ENCODE measurements at places on chromosomes 12 and 14.

DNA sequence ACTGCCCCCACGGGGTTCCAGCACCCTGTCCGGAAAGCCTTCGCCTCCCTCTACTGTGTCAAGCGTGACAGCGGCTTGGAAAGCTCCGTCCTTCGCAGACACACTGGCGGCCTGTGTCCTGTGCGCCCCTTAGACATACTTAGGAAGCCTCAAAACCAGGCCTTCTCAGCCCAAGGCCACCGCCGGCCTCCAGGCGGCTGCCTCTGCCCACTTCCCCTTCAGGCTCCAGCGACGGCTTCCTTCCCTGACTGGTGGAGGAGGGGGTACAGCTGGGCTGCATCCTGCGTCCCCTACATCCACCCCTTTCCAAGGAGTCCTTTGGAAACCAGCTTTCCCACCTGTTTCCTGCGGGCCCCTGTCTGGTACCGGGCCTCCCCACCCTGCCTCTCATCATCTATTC lies 2.5 kb upstream of the CACNA2D4 start:
- DNase-seq = no peak

- no peak for DNase-seq
Observed at GRCh38 chr12:29110506-29111442, 38.3 kb upstream of the FAR2 start.

DNA sequence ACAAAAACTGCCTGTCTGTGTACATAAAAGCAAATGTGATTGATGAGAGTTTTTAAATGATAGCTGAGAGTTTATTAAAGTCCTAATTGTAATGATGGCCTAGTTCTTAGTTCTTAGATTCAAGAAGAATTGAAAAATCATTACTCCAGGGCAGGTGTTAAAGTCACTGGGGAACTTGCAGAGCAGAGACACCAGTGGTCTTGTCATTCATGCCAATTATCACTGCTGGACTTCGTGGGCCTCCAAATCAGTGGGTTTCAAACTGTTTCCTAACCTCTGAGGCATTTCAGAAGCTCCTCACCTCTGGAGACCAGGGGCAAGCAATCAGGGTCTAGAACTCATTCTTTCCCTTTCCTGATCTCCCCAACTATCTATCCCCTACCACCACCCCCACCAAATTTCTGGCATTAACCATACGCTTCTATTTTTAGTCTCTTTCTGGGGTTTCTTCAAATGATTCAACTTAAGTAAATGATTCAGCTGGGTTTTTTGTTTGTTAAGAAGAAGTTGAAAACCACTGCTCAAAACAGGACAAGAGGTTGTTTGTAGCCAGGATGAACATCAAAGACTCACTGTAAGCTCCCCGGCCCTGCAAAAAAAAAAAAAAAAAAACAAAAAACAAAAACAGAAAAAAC lies 80.1 kb downstream of the CEP83 start:
- no peak for DNase-seq

DNA sequence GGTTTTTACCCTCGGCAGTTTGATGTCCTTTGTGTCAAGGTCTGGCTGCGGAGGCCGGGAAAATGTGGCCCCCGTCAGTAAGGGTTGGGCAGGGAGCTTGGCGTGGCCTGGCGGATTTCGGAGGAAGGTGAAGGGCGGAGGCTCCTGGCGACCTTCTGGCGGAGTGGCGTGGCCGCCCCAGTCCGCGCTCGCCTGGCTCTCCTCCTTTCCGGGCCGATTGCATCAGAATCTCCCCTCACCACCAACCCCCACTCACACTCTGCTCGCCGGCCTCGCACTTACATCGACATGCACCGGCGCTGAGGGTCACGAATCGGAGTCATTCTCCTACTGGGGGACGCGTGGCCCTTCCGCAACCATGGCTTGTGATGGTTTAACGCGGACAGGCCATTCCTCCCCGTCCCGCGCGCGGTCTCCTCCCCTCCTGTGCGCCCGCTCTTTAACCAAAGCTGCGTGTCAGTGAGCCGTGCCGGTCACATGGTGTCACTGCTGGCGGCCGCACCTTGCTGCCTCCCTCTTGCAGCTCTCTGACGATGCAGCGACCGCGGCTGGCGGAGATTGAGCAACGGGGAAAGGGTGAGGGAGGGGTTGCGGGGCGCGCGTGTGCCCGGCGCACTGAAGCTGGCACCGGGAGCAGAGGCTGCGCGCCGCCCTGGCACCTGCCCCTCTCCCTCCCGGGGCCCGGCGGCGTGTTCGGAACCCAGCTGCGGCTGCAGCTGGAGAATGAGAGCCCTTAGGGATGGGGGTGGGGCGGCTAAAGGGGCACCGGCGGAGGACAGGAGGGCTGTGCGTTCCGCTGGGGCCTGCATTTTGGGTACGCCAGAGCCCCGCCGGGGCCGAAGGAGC lies at the start of gene SLC38A1:
Gene SLC38A1 (minus strand): TSS at position 461 of the 846 bp plus-strand sequence. CDS start 29,243 bp downstream, outside the sequence.
- DNase-seq = peak; percentile 86

DNA sequence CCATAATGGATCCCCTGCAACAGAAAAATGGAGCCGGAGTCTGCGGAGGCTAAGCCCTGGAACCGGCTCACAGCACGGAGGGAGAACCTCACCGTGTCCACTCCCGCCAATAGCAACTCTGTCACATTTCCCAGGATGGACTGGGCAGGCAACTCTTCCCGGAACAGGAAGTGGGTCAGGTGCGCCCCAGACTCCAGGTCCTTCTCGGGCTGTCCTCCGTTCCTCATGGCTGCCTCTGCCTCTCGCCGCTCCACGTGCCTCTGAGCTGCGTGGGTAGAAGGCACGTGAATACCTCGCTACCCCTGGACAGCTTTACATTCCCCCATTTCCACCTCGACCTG lies 2.2 kb downstream of the CYP27B1 start:
- no peak for DNase-seq

DNA sequence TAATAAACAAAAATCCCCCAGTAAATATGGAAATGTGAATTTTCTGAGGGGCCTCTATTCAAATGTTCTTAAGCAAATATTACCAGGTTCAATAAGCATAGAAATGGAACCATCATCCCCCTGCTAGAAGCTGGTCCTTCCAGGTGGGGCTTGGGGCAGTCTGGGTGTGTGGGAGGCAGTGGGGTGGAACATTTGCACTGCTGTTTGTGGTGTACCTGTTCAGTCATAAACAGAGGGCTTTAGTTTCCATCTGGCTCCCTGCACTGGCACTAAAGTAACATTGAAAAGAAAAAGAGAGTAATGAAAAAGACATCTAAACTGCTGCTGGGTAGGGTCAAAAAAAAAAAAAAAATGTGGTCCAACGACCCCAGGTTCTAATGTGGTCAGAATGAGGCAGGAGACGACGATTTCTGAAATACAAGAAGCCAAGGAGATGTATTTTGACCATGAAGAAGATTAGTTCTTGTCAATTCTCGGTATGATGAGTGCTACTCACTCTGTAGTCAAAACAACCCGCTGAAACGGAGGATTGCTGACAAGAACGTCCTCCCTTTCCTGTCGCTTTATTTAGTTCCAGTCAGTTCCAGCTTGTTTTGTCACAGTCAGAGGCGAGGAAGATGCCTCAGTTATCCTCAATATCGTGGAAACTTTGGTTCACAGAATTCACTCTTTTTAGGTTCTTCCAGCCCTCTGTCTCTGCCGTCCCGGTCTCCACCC lies 44.2 kb upstream of the MANSC4 start:
- DNase-seq = no peak

DNA sequence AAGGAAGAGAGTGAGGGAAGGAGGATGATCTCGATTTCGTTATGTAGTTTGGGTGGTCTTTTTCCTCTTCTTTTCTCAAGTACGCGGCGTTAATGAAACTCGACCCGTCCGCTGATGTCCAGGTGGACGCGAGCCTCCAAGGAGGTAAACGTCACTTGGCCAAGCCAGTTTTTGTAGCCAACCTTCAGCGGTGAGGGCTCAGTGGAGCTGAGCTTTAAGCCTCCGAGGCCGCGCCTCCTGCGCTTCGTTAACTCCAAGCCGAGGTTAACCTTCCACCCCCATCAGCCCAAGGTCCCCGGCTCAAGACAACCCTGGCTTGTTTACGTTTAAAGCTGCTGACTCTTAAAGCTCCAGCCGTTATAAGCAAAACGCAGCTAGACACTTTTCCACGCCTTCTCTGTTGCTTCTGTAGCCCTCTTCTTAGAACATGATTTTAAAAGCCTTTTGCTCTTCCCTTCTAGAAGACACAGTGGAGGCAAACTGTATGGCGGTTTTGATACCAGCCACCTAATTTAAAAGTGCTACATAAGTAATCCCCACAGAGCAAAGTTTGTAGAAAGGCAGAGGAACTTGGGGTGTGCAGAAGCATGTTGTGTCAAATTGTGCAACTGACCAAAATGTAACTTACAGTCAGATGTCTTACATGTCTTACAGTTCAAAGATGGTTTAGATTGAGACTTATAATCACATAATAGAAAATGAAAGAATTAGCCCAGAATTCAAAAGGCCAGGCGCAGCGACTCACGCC lies 923 bp upstream of the ITPR2 start:
- peak; percentile 25 for DNase-seq

DNA sequence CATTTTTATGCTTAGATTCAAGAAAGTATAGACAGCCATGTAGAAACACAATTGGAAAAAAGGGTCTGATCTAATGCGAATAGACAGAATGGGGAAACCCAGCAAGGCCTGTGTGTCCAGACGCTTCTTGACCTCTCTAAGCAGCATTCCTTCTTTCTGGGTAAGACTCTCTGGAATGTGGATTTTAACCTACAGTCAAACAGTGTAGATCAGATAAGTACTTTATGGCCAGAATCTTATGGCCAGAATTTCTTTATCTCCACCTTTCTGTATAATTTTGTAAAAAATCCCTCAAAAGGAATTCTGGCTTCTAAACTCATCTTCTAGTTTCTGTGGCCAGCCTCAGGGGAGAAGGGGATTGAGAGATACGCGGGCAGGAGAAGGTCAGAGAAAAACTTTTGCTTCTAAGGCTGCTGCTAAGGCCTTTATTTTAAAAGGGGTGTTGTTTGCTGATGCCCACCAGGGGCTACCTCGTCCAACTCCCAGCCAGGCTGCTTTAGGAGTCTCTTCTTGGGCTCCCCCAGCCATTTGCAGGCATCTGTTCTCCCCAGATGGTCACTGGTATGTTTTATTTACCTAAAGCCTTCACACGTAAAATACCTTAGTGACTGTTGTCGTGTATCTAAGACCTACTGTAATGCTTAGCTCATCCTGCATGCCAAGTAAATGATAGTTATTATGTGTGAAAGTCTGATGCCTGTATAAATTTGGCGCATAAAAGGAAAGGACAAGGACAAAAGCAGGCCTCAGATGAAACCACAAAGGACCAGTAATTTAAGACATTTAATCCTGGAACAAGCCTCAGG lies 68.4 kb downstream of the ANO6 start:
- no peak for DNase-seq

DNA sequence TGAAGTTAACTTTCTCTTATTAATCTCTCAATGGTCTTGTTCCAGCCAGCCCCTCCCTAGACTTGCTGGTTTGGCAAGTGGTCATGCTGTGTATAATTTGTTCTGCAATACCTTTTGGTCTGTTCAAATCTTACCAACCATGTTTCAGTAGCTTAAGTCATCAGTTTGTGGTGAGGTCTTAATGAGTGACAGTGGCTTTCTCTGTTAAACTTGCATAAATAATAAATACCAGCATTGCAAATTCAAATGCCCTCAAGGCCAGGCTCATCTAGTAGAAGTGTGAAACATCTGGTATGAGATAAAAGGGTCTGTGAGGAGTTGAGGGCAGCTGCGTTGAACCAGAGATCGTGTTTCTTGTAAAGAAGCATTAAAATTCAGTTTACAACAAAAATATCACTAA lies 319.5 kb downstream of the TMEM117 start:
- no peak for DNase-seq

DNA sequence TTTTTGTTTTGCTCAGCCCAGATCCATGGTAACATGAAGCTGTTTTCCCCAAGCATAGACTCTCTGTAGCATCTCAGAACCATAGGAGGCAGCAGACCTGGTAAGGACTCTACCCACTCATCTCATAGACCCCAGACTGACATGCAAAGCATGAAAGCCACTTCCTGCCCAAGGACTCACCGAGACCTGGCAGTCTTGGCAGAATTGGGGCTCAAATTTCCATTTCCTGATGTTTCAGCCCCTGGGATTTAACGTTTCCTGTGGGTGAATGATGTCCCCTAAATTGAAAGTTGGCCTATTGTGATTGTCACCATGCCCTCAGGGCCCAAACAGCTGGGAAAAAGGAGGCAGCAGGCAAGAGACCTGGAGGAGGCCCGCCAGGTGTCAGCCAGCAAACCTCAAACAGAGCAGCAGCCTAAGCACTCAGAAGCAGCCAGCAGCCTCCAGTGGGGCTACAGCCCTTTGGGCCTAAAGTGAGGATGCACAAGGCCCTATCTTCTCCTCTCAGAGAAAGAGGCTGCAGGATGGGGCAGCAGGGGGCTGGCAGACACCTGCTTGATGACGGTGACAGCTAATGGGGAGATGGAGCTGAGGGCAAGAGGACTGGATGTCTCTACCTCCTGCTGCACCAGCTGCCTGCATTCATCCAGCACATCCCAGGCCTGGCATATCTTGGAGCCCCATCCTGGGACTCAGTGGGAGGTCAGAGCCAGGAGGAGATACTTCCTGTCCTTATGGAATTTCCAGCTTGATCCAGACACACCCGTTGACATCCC lies 8.5 kb downstream of the KRT85 start:
- DNase-seq = no peak

- no peak for DNase-seq
Observed at GRCh38 chr12:19288603-19289244, 150.6 kb upstream of the AEBP2 start.

DNA sequence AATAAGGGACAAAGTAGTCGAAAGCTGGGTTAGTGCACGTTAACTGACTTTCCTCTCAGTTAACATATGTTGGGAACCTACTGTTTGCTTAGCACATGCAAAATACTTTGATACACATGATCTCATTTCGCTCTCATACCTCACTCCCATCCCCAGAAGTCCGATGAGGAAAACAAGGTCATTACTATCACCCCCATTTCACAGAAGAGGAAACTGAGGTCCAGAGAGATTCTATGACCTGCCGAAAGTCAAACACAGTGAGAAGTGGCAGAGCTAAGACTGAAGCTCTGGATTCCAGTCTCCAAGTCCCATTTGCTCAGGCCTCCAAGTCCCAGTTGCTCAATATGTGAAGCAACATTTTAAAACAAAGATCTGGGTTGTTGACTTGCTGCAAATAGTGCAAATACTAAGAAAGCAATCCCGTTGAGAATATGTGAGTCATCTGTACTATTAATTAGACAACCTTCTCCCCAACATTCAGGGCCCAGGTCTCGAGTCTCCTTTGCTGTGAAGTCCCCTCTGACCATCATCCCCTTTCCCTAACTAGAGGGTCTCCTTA lies 170.6 kb upstream of the PWP1 start:
- DNase-seq = no peak

- DNase-seq = peak; percentile 71
Observed at GRCh38 chr14:21087294-21088091, 11.0 kb downstream of the ZNF219 start.
